ENCODE measurements at places on chromosomes 7 and 10.

- DNase-seq, result no peak
Observed at GRCh38 chr10:65231148-65231547, 1694.7 kb upstream of the LRRTM3 start.

- no peak for DNase-seq
Observed at GRCh38 chr10:45227456-45227855, 88.0 kb downstream of the OR13A1 start.

DNA sequence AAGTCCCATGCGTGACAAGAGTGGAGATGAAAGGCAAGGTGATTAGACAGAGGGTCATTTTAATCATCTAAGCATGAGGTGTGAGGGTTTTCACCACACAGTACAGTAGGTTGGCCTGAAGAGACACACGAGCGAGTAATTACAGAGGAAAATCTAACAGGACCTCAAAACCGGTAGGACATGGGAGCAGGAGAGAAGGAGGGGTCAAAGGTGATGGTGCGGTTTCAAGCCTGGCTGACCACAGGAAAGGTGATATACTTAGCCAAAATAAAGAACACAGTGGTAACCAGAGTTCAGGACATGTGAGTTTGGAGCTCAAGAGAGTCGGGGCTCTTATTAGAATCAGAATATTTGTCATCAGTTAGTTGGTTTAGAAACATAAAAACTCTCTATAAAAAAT lies 20.0 kb downstream of the GLI3 start:
- no peak for DNase-seq

- DNase-seq, result peak; percentile 43
Observed at GRCh38 chr7:45920502-45921380, at the start of gene IGFBP3. Gene IGFBP3, minus strand, starts transcription at chr7:45921272. Its CDS starts 132 bp downstream, at chr7:45921140.

GRCh38 chr10:47288236-47288635 lies 11.8 kb upstream of the GDF10 start:
- no peak for DNase-seq

DNA sequence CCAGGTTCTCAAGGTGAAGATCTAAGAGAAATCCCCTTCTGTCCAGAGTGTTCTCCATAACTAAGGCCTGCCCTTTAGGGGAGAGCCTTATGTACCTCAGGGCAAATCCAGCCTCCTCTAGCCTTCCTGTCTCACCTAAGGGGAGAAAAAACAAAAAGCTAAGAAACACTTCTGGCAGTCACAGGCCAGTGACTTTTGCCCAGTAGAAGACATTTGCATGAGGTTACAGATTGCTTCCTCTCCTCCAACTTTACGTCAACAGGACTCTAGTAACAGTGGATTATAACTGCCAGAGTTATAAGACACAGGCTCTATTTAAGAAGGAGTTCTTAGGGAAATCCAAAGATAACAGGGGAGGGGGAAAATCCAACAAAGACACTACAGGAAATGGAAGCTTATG lies 15.9 kb upstream of the FAM241B start:
- DNase-seq, result no peak

DNA sequence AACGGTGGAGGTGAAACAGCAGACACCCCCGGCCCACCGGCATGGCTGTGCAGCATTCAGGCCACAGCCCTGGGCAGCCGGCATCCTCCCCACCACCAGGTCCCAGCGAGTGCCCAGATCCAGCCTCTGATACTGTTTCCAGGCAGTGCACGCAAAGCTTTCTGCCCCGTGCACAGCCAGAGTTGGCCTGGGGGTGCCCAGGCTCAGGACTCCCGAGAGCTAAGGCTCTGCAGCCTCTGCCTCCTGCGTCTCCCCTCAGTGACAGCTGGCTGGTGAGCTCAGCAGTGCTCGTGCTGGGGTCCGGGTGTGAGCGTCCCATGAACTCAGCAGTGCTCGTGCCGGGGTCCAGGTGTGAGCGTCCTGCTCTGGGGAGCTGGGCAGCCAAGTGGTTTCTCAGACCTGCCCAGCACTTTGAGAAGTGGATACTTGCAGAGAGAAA lies 65.4 kb downstream of the CFAP46 start:
- no peak for DNase-seq

GRCh38 chr7:70063371-70063770 lies 465.1 kb downstream of the AUTS2 start:
- DNase-seq, result no peak

DNA sequence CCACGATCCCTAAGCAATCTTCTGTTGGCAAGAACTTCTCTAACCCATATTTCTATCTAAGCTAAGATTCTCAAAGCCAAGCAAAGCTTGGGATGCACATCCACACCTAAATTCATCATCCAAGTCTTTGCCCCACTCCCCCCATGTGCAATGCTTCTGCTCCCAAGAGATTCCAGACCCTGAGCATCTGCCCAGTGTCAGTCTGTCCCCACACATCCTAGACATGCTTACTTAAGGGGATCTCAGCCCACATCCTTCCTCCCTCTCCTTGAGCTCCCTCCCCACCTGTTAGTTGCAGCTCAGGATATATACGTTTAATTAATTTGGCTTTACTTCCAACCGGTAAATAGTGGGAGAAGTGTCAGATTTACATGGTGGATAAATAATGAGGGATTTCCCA lies 17.0 kb upstream of the TMEM273 start:
- DNase-seq, result no peak
